RWPE2 (cell line): ENCODE measurements at places on chromosomes 4 and X.

GRCh38 chrX:39226251-39226650 lies 425.0 kb downstream of the MID1IP1 start:
- DNase-seq: no peak

DNA sequence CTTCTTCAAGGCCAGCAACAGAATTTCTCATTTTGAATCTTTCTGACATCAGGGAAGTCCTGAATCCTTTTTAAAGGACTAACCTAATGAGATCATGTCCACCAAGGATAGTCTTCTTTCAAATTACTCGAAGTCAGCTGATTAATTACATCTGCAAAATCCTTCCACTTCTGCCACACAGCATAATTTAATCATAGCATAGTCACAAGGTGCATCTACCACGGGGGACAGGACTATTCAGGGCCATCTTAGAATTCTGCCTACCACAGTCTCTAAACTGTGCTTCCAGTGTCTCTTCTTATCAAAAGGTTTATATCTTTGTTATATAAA lies 53.7 kb downstream of the ATP10D start:
- no peak for DNase-seq

DNA sequence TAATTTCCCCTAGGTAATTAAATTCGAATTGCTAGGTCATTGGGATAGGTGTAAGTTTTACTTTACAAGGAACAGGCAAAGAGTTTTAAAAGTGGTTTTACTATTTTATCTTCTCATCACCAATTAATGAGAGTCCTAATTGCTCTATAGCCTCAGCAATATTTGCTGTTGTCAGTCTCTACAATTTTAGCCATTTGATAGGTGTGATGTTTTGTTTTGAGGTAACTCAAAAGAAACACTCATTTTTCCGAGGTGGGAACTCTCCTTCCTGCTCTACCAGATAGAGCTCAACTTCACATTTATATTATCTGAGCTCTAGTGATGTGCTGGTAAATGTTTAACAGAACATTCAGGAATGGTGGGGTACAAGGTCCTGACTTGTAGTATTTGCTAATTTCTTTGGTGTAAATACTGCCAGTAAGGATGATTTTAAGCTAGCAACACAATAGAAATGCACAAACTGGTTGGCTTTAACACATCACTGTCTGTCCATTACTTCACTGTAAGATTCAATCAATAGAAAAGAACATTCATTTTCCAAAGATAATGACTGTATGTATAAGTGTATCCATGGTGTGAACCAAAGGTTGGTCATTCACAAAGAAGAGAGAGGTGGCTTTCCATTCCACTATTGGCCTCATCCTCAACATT lies 62.7 kb downstream of the LDB2 start:
- DNase-seq: no peak

- DNase-seq: peak; percentile 86
Measured at GRCh38 chr4:158209825-158210807, at the start of gene TMEM144. Gene TMEM144 (plus strand): TSS chr4:158210486. CDS start chr4:158212668, 2,182 bp downstream.

DNA sequence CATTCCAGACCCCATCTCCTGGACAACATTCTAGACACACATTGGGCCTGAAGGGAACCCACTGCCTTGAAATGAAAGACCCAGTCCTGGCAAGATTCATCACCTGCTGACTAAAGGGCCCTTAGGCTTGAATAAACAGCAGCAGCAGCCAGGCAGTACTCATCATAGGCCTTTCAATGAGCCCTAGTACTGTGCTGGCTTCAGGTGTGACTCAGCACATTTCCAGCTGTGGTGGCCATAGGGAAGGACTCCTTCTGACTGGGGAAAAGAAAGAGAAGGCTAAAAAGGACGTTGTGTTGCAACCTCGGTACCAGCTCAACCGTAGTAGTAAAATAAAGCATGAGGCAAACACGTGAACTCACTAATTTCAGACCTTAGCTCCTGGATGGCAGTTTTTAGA lies 344.0 kb downstream of the ACTRT1 start:
- DNase-seq: no peak

DNA sequence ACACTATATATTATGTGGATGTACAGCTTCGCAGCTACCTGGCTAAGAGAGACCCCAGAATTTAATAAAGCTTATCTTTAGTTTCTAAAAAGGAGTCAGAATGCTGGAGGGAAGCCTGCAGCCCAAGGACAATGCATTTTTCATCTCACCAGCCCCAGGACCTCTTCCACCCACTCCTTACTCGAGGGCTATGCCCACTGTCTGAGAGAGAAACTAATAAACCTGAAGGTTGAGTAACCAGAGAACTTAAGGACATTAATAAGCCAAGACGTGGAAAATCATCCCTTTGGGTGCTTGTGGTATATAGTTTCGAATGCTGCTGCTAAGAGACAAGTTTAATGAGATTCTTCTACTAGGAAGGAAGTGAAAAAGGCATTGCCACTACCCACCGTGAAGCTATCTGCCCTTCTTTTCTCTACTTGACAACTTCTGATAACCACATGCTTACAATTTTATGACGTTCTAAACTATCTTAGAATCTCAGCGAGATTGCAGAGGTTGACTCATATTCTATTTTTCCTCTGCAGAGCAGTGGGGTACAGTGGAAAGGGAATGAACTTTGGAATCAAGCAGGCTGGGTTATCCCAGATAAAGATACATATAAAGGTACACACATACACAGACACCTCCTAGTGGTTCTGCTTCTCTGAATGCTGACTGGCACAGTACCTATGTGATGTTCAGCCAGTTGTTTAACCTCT lies 3.3 kb downstream of the RELL1 start:
- no peak for DNase-seq

- DNase-seq: no peak
Measured at GRCh38 chrX:32871636-32872035, 339.7 kb downstream of the DMD start.

DNA sequence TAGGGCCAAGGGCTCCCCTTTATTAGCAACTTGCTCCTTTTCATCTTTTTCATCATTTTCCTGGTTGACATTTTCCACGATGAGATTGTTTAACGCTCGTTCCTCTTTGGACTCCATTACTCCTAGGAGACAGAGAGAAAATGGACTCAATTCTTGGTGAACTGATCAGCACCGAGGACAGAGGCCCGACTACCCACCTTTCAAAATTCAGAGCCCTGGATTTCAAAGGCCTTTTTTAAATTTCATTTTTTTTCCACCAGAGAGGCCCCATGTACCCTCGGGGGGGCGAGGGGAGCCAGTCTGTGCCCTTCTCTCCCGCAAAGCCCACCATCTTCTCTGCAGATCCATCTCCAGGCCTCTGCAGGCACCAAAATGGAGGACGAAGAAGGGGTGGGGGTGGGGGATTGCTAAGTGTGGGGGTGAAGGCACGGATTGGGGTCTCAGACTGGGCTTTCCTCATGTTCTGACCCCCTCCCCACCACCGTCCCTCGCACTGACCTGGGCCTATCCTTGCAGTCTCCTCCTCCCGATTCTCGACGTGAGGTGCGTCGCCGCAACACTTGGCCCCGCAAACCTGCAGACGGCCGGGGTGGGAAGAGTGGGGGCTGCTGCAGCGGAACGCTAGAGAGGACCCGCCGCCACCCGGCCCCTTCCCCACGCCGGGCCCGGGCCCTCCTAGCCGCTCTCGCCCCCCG lies 783 bp downstream of the BEX2 start:
- DNase-seq: no peak

DNA sequence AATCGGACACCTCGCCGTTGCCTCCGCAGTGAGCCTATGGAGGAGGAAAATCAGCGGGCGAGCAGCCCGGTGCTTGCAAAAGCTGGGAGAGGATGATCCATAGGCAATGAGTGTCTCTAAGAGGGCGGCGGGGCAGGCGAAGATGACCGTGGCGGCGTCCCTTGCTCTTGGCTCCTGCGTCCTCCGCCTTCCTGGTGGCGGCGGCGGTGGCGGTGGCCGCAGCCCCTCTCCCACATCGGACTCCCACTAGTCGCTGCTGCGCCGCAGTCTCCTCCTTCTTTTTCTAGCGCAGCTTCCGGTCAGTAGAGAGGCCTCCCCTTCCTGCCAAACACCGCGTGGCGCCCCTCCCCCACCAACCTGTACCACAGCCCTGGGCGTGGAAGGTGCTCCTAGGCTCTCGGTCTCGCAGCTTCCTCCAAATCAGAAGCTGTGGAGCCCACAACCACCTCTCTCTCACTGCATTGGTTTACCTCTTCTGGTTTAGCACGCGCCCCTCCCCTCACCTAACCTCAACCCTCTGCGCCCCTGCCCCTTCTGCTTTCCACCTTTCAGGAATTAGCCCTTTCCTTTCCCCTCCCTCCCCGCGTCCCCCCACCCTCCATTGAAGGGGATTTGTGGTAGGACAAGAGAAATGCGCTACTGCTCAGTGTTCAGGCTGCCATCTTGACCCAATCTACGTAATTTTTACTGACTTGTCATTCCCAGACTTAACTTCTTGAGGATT lies at the start of gene SPIN3:
Gene SPIN3 (minus strand): TSS at position 271 of the 724 bp plus-strand sequence. CDS start 594 bp downstream, outside the sequence.
- DNase-seq: peak; percentile 81

DNA sequence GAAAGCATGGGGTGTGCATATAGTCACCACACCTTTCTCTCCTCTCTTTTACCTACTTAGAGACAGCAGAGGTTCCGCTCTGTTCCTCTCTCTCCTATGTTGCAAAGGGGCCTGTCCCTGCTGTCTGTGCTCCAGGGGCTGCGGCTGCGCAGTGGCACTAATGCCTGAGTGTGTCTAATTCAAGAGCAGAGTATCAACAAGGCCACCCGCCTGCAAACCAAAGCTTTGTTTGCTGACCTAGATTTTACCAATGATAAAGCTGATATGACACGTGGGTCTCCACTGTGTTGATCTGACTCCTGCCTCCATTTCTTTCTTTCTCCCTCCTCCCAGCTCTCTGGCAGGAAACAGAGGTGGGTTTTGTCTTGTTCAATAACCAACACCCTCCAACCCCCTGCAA lies 74.9 kb downstream of the NSG1 start:
- no peak for DNase-seq

GRCh38 chrX:19347916-19348315 lies 4.2 kb downstream of the PDHA1 start:
- no peak for DNase-seq

DNA sequence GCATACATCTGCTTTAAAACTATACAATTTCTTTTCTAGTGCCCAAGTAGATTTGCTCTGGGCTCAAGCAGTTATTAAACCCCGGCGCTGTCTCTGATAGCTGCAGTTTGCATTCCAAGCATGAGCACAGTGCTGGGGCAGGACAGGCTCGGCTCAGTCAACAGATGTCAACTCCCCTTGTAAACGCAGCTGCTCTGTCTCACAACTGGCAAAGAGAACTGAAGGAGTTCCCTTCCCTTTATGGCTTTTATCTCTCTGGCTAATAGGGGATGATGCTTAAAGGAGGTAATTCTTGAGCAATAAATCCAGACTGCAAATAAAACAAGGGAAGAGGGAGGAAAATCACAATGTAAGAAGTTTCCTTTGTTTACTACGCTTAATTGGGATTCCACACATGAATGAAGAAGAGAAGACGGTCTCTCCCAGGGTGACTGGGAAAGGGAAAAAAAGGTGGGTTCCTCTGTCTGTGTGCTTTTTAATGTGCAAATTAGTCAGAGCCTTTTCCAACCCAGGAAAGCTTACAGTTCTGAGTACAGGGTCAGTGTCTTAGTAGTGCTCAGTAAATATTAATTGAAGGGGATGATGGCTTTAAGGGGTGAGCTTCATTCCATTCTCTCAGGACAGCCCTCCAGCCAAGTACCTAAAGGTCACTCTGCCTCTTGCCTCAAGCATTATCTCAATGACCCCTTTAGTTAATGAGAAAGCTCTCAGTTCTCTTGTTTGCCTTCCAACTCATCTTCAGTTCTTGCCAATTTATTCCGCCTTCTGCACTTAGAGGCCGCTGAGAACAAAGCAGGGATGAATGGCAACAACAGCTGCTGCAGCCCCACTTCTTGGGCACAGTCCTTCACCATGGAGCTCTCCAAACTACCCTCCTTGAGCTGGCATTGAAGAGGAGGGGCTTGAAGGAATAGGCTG lies 155.7 kb upstream of the JADE1 start:
- no peak for DNase-seq

DNA sequence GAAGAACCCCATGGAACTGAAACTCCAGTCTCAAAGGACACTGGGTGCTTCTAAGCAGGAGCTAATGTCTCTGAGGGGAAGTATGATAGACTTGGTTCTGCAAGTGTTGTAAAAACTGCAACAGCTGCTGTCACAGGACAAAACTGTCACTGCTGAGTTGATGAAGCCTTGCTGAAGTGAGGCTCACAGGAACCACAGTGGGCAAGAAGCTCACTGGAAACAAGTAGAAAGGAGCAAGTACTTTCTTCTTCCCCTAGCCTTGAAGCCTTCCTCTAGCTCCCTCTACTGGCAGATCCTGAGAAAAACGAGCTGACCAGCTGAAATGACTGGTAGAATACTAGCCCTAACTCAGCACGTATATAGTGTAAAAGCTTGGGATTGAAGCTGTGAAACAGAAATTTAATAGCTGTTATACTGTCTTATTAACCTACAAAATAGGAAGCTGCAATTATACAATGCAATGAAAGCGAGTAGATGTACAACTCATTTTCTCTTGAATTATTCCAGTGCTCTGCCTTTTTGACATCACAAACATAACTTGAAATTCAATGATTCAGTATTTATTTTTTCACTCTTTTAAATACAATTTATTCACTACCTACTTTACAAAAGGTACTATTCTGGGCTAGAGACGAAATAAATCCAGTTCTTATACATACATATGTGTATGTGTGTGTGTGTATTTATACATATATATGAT lies 91.4 kb downstream of the GABRB1 start:
- no peak for DNase-seq

GRCh38 chr4:134089885-134090284 lies 111.7 kb downstream of the PABPC4L start:
- DNase-seq: no peak

DNA sequence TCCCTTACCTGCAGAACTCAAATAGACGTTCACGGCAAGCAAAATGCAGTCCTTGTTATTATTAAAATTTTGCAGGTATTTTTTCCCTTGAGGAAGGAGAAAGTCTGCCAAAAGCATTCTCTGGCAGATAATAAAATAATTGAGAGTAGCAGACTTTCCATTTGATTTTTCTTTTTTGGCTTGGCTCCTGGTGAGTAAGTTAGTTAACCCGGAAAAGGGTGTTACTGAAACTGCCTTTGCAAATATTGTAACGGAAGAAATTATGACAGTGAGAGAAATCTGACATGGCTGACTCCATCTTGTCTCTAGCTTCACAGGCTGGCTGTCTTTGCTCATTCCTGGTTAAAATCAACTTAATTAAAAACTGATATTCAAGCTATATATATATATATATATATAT lies 100.5 kb downstream of the GPR143 start:
- no peak for DNase-seq

DNA sequence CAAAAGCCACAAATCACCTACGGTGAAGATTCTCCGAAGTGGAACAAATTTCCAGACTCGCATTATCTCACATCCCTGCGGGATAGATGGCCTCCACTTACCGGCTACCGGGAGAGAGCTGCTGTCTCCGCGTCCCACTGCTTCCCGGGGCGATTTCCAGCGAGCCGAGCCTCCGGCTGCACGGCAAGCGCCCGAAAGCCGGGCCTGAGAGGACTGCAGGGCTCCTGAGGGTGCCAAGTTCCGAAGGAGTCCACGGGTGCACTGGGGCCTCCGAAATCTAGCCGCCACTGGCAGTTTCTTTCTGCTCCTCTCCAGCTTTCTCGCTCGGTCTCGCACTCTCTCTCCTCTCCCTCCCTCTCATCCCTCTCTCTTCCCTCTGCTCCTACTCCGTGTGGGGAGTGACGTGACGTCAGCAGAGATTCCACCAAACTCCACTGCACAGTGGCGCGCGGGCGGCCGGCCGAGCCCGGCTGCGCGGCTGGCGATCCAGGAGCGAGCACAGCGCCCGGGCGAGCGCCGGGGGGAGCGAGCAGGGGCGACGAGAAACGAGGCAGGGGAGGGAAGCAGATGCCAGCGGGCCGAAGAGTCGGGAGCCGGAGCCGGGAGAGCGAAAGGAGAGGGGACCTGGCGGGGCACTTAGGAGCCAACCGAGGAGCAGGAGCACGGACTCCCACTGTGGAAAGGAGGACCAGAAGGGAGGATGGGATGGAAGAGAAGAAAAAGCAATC lies 14.0 kb upstream of the PITX2 start:
- no peak for DNase-seq
